ENCODE measurements at places on chromosomes 3 and 15.

DNA sequence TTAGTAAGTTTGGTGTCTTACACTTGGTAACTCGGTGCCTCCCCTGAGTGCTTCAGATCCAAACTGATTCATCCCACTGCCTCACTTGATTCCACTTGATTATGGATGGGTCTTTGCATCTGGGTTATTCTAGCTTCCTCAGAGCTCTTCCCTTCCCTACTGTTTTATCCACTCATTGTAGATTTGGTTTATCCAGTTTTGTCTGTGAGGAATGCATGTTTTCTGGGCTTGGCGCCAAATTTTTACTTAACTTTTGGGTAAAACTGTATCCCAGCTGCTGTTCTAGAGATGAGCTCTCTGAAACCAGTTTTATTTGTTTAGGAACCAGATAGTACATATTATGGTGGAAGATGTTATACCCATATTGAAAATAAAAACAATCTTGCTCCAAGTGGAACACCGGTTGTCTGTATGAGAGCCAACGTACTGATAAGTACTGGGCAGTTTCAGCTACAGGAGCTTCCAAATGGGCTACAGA is 20.9 kb downstream of the RAD54L2 start:
- no peak for DNase-seq

GRCh38 chr15:58520464-58520863 is 88.7 kb downstream of the LIPC start:
- DNase-seq = no peak

GRCh38 chr3:110521019-110521418 is 550.6 kb upstream of the NECTIN3 start:
- no peak for DNase-seq

DNA sequence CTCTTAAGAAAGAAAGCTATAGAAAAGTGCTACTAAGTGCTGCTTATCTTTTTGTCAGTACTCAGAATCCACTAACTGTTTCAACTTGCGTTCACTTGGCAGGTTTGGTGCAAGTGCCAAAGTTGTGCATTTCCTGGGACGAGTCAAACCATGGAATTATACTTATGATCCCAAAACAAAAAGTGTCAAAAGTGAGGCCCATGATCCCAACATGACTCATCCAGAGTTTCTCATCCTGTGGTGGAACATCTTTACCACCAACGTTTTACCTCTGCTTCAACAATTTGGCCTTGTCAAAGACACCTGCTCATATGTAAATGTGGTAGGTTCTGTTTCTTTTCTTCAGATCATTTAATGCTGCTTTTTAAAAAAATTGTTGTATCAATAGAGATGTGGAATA is 32.6 kb downstream of the GYG1 start:
- no peak for DNase-seq

- no peak for DNase-seq
Measured at GRCh38 chr15:87829332-87830050, 427.0 kb downstream of the NTRK3 start.

All from tibial artery (tissue), 4 donors.